Stimulated activated memory B cell treated with anti-CD40 and anti-IgM and Interleukin-4, amounts not matched to agents 10 μg/mL and 1 μg/mL and 100 μg/mL, for 72 hours (primary cell): ENCODE measurements at places on chromosomes 3 and 15.

DNA sequence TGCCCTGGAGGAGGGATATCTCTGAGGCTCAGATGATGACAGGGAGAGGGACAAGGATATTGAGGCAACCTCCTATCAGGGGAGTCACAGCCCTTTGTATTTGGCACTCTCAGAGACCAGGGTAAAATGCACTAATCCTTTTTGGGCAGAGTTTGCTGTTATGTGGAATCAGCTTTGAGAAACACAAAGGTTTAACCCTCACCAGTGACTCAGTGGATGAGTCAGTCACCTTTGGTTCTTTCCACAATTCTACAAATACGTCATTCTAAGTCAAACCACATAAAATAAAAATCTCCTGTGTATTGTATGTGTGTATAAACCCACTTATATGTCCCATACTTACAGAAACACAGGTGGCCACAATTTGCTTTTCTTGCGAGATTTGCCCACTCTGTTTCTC, 5.1 kb downstream of the LSAMP start:
- no peak for ATAC-seq

DNA sequence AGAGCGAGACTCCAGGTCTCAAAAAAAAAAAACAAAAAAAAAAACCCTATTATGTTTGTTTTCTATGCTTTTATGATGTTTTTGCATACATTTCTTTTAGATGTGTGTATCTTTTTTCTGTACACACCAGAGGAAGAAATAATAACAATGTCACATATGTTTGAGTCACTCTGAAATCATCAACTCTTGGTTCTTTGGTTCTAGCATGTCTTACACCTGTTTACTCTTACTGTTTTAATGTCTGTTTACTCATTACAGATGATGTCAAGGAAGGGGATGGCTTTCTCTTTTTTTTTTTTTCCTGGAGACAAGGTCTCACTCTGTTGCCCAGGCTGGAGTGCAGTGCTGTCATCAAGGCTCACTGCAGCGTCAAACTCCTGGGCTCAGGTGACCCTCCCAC, 24.1 kb downstream of the RHOA start:
- ATAC-seq = no peak

- ATAC-seq = no peak
Measured at GRCh38 chr3:125351814-125352456, 23.2 kb downstream of the ZNF148 start.

- ATAC-seq = peak; percentile 91
Measured at GRCh38 chr3:123105201-123106189, 38.7 kb downstream of the PDIA5 start.

- ATAC-seq = no peak
Measured at GRCh38 chr15:73555080-73555479, 78.1 kb downstream of the NPTN start.

GRCh38 chr3:169112153-169112892, 551.2 kb downstream of the MECOM start:
- ATAC-seq = no peak

DNA sequence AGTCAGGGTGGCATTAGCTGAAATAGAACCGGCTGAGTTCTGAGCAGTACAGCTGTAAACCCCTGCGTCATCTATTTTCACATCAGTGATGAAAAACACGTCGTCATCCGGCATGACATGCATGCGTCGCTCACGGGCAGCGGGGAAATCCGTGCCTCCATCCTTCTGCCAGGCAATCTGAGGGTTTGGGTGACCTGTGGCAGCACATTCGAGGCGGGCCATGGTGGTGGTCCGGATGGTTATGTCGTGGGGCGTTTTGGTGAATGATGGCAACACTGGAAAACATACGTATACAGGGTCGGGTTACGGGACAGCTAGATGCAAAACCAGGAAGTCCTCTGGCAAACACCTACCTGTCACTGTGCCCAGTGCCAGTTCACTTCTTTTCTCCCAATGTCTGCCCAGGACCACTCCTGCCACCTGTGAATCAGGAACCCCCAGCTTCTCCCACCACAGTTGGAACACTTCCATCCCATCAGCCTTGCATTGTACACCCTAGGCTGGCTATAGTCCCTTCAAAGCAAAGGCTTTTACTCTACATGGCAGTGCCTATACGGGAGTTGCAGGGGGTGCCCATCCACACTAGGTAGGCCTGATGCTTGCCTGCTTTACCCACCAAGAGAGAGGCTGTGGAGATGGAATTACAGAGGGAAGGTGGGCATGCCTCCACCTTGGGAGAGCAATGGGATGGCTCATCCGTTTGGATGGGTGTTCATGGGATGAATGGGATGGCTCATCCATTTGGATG, 116.7 kb downstream of the LRIG1 start:
- ATAC-seq = no peak

DNA sequence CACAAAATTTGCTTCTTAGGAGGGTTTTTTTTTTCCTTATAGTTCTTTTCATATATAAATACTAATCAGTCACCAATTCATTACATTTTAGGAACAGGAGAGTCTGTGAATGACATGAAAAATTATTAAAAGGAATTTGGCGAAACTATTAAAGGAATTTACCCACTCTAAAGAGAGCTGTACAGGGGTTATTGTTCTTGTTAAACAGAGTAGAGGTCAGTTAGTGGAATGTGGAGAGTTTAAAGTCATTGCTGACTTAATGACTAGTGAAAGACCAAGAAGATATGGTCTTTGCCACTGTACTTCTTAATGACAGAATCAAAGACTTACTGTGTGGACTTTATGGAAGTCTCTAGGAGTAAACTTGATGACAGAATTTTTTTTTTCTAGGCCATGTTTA, 333.6 kb upstream of the C2CD4B start:
- ATAC-seq = no peak

GRCh38 chr15:60004009-60004845, at the start of gene FOXB1:
FOXB1 (plus strand) TSS chr15:60004311; CDS start chr15:60004964, 653 bp downstream.
- no peak for ATAC-seq

DNA sequence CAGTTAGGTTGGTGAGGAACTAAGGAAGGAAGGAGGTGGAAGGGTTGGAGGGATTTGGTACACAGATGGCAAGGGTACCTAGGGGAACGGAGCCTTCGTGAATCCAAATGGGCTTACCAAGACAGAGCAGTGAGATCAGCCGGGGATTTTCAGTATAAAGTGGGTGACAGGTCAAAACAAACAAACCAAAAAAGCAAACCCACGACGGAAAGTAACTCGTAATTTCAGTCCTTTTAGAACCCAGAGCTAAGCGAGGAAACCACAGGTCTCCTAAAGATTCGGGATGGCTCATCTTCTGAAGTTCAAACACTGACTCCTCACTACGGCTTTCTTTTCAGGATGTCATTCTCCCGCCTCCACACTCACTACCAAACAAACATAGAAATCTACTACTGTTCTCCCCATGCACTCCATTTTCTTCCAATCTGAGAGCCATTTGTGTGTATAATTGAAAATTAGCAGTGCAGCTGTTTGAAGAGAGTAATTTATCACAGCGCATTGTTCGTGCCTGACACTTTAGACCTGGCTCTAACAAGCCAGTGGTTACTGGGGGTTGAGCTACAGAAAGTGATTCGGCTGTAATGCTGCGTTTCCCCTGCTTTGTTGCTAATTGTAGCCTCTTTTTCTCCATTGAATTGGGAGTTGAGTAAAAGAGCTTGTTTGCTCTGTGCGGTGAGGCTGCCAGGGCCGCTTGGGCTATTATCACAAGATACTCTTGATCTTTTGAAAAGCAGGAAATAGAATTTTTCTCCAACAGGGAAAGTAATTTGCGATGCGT, 64.7 kb upstream of the CCDC39 start:
- ATAC-seq = no peak

DNA sequence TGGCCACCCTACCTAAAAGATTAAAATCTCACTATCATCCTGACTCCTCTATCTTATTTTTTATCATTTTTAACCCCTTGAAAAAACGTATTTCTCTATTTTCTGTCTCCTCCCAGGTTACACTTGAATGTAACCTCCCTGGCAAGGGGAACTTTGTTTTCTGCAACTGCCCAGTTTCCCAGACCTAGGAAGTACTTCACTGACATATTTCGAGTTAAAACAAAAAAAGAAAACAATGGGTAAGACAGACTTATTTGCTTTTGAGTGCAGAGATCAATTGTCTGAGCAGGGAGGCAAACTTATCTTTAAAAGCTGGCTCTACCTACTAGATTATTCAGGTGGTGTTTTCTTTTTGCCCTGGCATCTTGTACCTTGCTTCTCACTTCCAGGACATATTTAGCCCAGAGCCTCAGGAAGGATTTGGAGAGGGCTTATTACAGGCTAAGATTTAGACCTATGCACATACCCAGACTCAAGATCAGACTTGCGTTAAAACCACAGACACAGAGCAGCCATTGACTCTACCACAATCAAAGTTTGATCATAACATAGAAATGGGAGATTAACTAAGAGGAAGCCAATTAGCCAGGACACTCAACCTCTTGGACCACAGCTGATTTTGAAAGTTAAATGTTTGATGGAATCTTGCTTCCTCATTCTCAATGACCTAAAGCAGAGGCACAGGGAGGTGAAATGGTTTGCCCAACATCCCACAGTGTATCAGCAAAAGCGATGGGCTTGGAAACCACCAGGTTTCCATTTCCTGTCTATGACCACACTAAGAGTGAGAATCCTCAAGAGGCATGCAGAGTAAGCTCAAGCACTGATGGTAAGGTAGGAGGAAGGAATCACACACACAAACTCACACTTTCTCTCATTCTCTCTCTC, 169.5 kb upstream of the THBS1 start:
- peak; percentile 60 for ATAC-seq

DNA sequence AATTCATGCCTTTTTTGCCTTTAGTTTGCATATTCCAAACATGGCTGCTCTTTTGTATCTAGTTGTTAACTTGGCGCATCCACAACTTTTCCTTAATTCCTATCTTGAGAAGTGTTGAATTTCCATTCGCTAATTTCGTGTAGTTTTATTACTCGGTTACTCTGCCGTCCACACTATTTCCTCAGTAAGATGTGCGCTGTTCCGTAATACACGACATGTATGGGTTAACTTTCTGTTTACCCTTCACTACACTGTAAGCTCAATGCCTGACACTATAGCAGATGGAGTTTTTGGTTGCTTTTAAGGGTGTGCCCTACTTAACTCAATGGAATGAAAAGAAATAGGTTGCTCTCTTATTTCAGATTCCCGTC, 724 bp downstream of the RPSA start:
- no peak for ATAC-seq

GRCh38 chr3:25292036-25292435, 136.0 kb upstream of the RARB start:
- no peak for ATAC-seq

DNA sequence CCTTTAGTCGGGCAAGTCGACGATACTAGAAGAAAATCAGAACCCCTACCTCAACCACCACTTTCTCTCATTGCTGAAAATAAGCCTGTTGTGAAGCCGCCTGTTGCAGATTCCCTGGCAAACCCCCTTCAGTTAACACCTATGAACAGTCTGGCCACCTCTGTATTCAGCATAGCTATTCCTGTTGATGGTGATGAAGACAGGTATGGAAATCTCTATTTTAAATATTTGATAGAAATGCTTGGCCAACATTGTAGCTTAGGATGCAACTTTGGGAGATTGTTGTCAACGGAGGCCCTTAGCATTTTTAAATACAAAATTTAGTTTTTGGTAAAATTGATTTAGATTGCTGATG, 3.0 kb downstream of the TSC22D2 start:
- ATAC-seq = no peak
